ENCODE measurements at places on chromosomes 3 and 15.

- DNase-seq: peak; percentile 71
These were observed 12.9 kb upstream of the CPNE9 start for GRCh38 chr3:9690451-9691450.

GRCh38 chr3:72058493-72059081 is 273.6 kb upstream of the PROK2 start:
- DNase-seq: no peak

DNA sequence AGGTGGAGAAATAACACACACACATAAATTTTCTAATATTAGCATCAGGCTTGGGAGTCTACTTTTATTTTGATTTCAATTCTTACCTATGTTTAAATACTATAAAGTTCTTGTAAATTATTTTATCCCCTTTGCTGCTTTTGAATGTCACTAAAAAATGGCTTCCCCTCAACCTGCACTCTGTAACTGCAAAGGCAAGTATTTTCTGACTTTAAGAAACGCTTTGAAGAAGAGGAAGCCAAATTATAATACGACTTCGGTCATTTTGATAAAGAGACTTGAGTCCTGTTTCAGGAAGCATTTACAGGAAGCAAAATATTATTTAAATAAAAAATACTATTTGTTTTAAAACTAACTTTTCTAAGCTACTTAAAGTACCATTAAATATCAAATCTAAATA is 627.7 kb upstream of the AGTR1 start:
- no peak for DNase-seq

DNA sequence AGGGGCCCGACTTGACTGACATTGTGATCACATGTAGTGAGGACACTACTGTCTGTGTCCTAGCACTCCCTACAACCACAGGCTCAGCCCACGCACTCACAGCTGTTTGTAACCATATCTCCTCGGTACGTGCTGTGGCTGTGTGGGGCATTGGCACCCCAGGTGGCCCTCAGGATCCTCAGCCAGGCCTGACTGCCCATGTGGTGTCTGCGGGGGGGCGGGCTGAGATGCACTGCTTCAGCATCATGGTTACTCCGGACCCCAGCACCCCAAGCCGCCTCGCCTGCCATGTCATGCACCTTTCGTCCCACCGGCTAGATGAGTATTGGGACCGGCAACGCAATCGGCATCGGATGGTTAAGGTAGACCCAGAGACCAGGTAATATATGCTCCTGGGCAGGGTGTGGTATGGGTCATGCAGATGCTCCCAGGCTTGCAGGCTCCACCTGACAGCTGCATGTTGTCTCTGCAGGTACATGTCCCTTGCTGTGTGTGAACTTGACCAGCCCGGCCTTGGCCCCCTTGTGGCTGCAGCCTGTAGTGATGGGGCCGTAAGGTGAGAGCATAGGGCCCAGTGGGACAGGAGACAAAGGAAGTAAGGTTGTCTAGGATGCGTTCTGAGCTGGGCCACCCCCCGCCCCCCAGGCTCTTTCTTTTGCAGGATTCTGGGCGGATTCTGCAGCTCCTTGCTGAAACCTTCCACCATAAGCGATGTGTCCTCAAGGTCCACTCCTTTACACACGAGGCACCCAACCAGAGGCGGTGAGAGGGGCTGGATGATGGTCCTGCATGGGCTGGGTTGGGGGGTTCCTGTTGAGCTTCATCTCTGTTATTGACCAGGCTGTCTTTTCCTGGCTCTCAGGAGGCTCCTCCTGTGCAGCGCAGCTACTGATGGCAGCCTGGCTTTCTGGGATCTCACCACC is 4.4 kb downstream of the DALRD3 start:
- peak; percentile 59 for DNase-seq

DNA sequence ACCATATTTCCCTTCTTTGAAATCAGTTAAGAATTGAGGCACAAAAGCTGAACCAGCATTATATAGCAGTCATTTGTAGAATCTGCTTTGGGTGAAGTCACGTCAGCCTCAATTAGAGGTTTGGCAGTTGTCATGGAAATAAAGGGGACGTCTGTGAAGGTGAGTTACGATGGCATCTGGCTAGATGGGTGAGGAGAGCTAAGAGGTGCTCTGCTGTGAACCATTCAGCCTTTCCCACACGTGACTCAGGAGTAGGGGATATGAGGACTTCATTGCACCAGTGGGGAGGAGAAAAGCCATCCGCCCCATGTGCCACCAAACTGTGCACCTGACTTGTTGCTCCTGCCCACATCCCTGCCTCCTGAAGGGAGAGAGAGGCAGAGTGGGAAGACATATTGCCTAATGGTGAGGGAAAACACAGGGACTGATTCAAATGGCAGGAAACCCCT is 2.8 kb upstream of the C15orf40 start:
- DNase-seq: no peak

GRCh38 chr3:42053476-42053875 is 37.7 kb upstream of the TRAK1 start:
- no peak for DNase-seq

- DNase-seq: no peak
These were observed 443.3 kb downstream of the VGLL3 start for GRCh38 chr3:86547692-86548091.

DNA sequence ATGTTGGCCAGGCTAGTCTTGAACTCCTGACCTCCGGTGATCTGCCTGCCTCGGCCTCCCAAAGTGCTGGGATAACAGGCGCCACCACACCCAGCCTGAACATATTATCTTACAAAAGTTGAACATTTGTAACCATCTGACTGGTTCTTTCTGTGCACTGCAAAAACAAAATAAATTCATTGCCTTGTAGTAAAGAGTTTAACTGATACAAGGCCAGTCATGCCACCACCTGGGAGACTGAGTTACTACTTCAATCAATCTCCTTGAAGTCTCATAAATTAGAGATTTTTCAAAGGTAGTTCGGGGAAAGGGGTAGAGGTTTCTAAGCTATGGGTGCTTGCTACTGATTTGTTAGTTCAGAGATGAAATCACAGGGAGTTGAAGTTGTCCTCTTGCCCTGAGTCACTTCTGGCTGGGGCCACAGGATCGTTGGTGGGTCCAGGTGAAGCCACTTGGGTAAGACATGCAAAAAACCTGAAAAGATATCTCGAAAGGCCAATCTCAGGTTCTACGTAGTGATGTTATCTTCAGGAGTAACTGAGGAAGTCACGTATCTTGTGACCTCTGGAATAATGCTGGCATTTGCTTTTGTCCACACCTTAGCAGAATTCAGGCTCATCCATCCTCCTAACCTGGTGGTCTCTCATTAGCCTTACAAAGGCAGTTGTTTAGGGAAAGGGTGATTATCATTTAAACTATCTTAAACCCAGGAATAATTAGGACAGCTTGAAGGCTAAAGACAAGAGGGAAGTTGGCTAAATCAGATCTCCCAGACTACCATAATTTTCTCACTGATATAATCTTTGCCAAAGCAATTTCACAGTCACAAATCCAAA is 33.7 kb downstream of the ZBTB11 start:
- no peak for DNase-seq

All from GM06990 (cell line).